ENCODE measurements at places on chromosomes 5 and 9.

DNA sequence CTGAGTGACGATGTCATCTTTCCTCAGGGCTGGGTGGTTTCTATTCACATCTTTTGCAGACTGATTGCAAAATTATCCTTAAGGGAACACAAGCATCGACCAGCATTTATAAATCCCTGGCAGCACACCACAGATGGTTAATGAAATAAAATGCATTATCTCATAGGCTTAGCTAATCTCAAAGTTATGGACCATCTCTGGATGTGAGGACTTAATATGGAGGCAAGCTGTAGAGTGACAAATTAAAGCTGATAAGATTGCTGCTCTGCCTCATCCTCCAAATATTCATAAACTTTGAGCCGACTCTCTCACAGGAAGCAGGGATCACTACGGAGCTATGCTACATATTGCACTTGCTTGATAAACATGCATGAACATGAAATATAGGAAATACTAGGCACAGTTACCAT is 663.2 kb upstream of the RGMB start:
- no peak for DNase-seq

DNA sequence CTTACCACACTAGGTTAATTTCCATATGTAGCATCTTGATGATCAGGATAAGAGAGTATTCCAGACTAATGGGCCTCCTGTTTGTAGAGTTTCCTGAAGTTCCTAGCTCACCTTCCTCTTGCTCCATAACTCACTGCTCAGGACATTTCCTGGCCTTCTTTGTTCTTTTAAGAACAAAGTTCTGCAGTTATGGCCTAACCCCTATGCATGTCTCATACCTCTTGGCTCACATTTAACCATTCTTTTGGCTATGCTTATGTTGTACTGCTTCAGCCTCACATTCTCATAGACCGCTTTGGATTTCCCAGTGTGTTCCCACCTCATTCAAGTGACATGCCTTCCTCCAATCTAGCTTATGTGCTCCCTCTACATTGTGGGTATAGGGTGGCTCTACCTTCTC is 40.5 kb upstream of the HMGCS1 start:
- DNase-seq, result no peak

DNA sequence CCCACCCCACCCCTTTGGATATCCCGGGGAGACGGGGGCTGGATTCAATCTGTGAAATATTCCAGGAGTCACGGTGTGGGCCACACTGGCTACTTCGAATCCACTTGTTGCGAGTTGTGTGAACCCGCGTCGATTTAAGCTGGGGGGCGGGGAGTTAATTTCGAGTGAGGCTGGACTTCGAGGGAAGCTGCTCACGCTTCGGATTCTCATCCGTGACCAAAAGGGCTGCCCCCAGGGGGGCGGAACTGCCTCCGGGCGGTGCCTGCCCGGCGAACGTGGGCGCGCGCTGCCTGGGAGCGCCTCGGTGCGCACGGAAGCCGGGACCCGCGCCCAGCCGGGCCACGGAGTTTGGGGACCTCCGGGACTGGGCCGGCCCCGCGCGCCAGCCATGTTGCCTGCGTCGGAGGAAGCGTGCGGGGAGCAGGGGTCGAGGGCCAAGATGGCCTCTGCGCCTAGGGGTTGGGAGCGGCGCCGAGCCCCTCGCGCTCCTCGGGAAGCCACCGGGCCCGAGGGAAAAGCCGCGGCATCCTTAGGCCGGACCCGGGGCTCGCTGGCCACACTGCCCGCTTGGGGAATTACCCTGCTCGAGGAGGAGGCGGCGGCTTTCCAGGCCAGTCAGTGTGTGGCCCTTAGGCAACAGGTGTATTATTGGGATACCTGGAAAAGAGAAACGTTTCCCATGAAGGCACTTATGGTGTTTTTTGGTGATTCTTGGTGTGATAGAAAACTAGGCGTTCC is 975 bp downstream of the OCLN start:
- DNase-seq, result no peak

DNA sequence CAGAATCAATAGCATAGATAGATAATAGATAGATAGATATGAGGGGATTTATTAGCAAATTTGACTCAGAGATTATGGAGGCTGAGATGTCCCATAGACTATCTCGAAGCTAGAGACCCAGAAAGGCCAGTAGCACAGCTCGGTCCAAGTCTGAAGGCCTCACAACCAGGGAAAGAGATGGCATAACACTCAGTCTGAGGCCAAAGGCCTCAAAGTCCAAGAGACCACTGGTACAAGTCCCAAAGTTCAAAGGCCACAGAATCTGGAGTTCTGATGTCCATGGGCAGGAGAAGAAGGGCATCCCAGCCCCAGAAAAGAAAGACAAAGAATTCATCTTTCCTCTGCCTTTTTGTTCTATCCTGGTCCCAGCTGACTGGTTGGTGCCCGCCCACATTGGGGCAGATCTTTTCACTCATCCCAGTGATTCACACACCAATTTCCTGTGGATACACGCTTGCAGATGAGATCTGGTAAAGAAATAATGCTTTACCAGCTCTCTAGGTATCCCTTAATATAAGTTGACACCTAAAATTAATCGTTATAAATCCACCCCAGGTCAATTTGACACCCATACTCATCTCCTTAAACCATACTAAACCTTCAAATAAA is 127.8 kb upstream of the FBN2 start:
- no peak for DNase-seq

DNA sequence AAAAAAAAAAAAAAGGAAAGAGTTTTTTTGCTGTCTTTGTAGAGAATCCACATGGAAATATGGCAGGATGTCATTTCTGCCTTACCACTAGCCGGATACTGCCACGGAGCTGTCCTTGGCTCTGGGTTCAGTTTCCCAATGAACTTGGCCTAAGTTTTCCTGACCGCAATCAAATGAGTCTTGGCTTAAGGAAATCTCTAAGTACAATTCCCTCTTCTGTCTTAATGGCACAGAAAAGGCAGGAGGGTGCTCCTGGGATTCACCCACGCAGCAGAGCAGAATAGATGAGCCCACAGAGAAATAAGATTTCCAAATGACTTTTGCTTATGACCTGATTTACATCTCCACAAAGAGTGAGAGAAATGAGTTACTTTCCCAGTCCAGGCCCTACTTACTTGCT is 284.0 kb upstream of the VLDLR start:
- no peak for DNase-seq

GRCh38 chr5:133150909-133151544 is 99.2 kb downstream of the HSPA4 start:
- DNase-seq, result no peak

DNA sequence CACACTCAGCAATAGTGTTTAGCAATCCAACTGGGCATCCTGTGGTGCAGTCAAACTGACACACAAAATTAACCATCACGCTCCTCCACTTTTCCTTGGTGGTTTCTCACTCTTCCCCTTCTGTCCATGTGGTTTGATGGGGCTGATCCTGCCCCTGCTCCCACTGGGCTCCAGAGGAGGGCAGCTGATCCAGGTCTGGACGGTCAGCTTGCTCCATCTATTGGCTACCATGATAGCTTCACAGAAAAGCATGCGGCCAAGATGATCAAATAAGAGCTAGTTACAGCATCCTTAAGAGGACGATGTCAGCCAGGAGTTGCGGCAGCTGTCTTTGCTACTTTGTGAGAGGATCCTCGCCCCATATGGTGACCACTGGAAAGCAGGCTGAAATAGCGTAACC is 29.6 kb upstream of the RANBP17 start:
- no peak for DNase-seq

Data from NCI-H2029 treated with DMSO at 0.1 percent for 48 hours (cell line).